ENCODE measurements at places on chromosomes 7 and 10. TPM values are rescaled to one million over a fixed set of nuclear protein-coding genes. Genes with fewer than 3 reads are reported as not detected.

- H3K27me3 ChIP-seq, result no peaks in the 10 kb centered on the region
- H3K4me3 ChIP-seq, result no peak overlapping the region
- H3K36me3 ChIP-seq, result no peaks in the 10 kb centered on the region
- no peaks in the 10 kb centered on the region for H3K4me1 ChIP-seq
- H3K27ac ChIP-seq, result no peak overlapping the region
- no peak for DNase-seq
Observed at GRCh38 chr7:34652809-34653208, 5.2 kb upstream of the NPSR1 start.

DNA sequence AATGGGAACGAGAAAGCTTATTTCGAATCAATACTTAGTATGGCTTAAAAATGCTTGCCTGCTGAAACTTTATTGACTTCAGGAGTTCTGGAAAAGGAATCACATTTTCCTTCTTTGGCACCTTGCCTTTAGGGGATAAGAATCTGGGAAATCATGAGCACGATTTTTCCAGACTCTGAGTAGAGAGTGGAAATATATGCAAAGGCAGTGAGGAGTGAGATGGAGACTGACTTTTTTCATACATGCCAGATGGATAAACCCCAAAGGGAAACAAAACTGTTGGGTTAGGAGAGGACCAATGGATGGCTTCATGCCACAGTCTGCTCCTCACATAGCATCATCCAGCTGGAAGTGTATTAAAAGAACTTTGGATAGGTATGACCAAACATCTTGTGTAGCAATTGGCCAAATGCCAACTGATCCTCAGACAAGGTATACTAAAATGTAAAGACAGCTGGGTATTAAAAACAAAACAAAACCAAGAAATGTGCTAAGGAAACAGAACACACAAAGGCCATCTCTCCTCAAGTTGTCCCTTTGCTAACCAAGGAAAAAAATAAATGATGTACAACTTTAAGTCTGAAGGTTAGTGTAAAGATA lies 1.7 kb downstream of the COL28A1 start:
- no peaks in the 10 kb centered on the region for H3K36me3 ChIP-seq
- no peak for DNase-seq
- peaks cover 6% of the 10 kb centered on the region for H3K27me3 ChIP-seq
- H3K27ac ChIP-seq, result no peak overlapping the region
- no peaks in the 10 kb centered on the region for H3K4me1 ChIP-seq

- H3K4me1 ChIP-seq, result peaks cover 4% of the 10 kb centered on the region
Observed at GRCh38 chr7:80923211-80923612, 4.4 kb upstream of the SEMA3C start.

- H3K4me1 ChIP-seq, result peaks cover 20% of the 10 kb centered on the region
- no peaks in the 10 kb centered on the region for H3K27me3 ChIP-seq
- no peak overlapping the region for H3K27ac ChIP-seq
Observed at GRCh38 chr10:31140716-31141115, 109.1 kb upstream of the ZNF438 start.

- no peaks in the 10 kb centered on the region for H3K4me1 ChIP-seq
- no peaks in the 10 kb centered on the region for H3K36me3 ChIP-seq
- no peak overlapping the region for H3K4me3 ChIP-seq
- H3K27ac ChIP-seq, result no peak overlapping the region
Observed at GRCh38 chr7:138247568-138248333, 171.5 kb downstream of the AKR1D1 start.

DNA sequence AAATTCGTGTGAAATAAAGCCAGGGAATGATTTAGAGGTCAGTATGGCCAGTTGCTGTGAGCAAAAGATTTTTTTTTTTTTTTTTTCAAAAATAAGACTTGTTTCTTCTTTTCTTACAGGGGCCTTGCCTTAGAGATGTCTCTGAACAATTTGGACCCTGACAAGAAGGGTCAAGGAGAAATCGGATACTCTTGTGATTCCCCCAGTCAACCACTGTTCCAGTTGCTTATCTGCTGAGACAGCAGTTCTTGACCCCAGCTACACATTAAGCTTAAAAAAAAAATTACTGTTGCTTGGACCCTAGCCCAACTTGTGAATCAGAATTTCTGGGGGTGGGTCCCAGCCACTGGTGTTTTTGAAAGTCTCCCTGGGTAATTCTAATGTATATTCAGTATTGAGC lies 12.0 kb upstream of the FMC1 start:
- no peaks in the 10 kb centered on the region for H3K27me3 ChIP-seq
- no peak for DNase-seq
- H3K4me3 ChIP-seq, result no peak overlapping the region
- H3K4me1 ChIP-seq, result peaks cover 13% of the 10 kb centered on the region
- H3K27ac ChIP-seq, result no peak overlapping the region

- no peak for DNase-seq
- H3K27ac ChIP-seq, result no peak overlapping the region
- no peak overlapping the region for H3K4me3 ChIP-seq
- H3K4me1 ChIP-seq, result no peaks in the 10 kb centered on the region
- no peaks in the 10 kb centered on the region for H3K27me3 ChIP-seq
Observed at GRCh38 chr10:5071411-5072198, 22.6 kb upstream of the AKR1C3 start.

GRCh38 chr10:114515298-114515914 lies 111.1 kb upstream of the AFAP1L2 start:
- no peaks in the 10 kb centered on the region for H3K27me3 ChIP-seq
- peaks cover 94% of the 10 kb centered on the region for H3K4me1 ChIP-seq
- peaks cover 35% of the 10 kb centered on the region for H3K36me3 ChIP-seq

AOAH gene
- total RNA-seq, result 17.1 TPM

- no peak for DNase-seq
- no peak overlapping the region for H3K4me3 ChIP-seq
- H3K36me3 ChIP-seq, result peaks cover 10% of the 10 kb centered on the region
- H3K27me3 ChIP-seq, result no peaks in the 10 kb centered on the region
Observed at GRCh38 chr10:132624847-132625471, 87.4 kb downstream of the INPP5A start.

C7orf57 gene
- total RNA-seq, result 0.74 TPM

GRCh38 chr7:94030634-94031033 lies 26.5 kb upstream of the BET1 start:
- H3K4me1 ChIP-seq, result no peaks in the 10 kb centered on the region
- H3K36me3 ChIP-seq, result no peaks in the 10 kb centered on the region
- no peak for DNase-seq
- no peak overlapping the region for H3K4me3 ChIP-seq

DNA sequence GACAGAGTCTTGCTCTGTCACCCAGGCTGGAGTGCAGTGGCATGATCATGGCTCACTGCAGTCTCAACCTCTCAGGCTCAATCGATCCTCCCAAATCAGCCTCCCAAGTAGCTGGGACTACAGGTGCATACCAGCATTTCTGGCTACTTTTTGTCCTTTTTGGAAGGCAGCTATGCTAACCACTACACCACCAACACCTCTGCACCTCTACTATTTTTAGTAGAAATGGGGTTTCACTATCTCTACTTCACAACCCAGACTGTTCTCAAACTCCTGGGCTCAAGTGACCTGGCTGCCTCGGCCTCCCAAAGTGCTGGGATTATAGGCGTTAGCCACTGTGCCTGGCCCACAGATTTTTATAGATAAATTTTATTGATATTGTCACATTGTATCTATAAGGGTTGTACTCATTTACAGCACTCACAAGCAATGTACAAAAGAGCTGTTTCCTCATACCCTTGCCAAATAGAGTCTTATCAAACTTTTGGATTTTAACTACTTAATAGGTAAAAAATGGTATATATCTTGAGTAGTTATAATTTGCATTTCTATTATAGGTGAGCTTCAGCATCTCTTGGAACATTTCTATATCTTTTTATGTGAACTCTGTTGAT lies 23.7 kb downstream of the PRR15 start:
- H3K4me1 ChIP-seq, result peaks cover 4% of the 10 kb centered on the region
- no peak overlapping the region for H3K4me3 ChIP-seq
- H3K27me3 ChIP-seq, result no peaks in the 10 kb centered on the region
- no peak for DNase-seq

COL17A1 gene
- not detected for total RNA-seq

ATG9B gene
- total RNA-seq, result 14.0 TPM

COL28A1 gene
- not detected for total RNA-seq

DNA sequence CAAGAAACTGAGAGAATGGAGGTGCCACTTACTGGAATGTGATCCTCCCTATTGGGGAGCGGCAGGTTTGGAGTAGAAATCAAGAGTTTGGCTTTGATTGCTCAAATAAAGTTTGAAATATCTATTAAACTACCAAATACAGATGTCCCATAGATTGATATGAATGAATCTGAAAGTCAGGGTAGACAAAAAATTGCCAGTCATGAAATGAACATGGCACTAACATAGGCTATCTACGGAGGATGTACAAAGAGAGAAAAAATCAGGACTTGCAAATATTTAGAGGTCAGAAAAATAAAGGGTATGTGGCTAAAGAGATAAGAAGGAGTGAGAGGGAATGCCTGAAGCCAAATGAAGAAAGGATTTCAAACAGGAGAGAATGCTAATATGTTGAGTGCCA lies 119.9 kb downstream of the PCDH15 start:
- H3K27me3 ChIP-seq, result no peaks in the 10 kb centered on the region
- no peak overlapping the region for H3K27ac ChIP-seq

PNLIPRP3 gene
- total RNA-seq, result not detected

DNA sequence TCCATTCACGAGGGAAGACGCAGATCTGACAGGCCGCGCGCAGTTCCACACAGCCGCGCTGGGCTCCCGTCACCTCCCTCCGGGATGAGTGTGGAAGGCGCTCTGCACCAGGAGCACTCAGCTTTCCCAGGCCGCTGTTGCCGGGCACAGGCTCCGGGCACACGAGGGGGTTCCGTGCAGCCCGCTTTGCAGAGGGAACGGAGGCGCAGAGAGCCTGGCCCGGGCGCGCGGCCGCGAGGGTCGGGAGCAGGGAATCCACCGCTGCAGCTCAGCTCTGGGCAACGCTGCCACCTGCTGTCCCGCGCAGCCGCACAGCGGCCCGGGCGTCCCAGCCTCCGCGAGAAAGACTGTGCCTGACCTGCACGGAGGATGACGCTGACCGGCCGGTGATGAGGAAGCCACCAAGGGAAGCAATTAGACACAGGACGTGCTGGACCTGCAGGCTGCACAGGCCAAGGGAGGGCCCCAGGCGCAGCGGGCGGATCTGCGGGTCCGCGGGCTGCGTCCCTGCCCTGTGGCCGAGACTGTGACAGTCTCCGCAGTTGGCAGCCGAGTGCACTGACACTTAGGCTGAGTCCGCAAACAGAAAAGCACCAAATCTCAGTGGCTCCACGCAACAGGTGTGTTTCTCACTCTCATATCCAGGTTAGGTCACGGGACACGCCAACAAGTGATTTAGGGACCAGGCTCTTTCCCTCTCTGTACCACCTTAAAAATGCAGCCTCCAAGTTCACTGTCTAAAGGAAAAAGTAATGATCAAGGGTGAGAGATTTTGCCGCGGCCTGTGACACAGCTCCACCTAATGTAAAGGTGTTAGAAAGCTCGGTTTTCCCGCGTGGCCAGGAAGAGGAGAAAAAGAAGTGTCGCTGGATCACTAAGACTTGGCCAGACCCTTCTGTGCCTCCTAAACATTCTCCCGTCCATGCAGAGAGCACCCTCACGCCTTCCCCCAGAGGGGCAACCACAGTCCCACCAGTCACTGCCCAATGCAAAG lies 94.5 kb downstream of the SEC61G start:
- H3K27ac ChIP-seq, result no peak overlapping the region
- H3K27me3 ChIP-seq, result peaks cover 28% of the 10 kb centered on the region
- DNase-seq, result peak; percentile 26
- H3K4me1 ChIP-seq, result peaks cover 7% of the 10 kb centered on the region
- H3K4me3 ChIP-seq, result peak overlapping the region; percentile 24

TRPV5 gene
- total RNA-seq, result not detected

DNA sequence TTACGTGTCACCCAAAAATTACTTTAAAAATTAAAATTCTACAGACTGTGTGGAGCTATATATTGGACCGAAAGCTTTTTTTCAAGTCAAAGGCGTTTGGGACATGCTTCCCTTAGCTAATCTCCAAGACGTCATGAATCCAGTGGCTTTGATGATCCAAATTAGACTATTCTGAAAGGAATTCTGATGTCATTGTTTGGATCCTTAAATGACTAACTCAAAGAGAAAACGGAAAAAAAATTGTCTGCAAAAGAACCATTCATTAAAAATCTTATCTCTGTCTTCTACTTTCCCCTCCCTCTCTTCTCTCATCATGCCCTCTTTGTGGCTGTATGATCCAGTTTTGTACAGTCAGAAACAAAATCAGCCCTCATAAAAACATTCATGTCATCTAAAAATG lies 161.8 kb downstream of the ETV1 start:
- no peaks in the 10 kb centered on the region for H3K27me3 ChIP-seq
- H3K27ac ChIP-seq, result no peak overlapping the region
- H3K4me1 ChIP-seq, result peaks cover 4% of the 10 kb centered on the region
- no peaks in the 10 kb centered on the region for H3K36me3 ChIP-seq
- H3K4me3 ChIP-seq, result no peak overlapping the region
- no peak for DNase-seq

CUTC gene
- total RNA-seq, result 38.1 TPM

DNA sequence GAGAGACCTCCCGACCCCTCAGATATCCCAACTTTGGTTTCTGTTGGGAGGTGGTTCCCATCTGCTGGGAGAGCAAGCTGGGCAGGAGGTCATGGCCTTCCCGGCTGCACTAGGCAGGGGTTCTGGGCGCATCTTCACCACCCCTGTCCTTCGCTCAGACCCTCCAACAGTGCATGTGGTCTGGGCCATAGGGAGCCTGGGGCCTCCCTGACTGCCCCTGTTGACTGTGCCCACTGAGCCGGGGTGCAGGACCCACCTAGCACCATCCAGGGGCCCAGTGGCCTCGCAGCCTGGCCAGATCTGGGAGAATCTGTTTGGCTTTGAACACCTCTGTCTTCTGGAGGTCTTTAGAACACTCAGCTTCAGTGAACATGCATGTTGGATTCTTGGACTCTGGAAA lies 18.7 kb upstream of the INMT start:
- no peaks in the 10 kb centered on the region for H3K27me3 ChIP-seq
- no peaks in the 10 kb centered on the region for H3K36me3 ChIP-seq
- H3K4me3 ChIP-seq, result no peak overlapping the region
- no peak overlapping the region for H3K27ac ChIP-seq
- no peak for DNase-seq

DNA sequence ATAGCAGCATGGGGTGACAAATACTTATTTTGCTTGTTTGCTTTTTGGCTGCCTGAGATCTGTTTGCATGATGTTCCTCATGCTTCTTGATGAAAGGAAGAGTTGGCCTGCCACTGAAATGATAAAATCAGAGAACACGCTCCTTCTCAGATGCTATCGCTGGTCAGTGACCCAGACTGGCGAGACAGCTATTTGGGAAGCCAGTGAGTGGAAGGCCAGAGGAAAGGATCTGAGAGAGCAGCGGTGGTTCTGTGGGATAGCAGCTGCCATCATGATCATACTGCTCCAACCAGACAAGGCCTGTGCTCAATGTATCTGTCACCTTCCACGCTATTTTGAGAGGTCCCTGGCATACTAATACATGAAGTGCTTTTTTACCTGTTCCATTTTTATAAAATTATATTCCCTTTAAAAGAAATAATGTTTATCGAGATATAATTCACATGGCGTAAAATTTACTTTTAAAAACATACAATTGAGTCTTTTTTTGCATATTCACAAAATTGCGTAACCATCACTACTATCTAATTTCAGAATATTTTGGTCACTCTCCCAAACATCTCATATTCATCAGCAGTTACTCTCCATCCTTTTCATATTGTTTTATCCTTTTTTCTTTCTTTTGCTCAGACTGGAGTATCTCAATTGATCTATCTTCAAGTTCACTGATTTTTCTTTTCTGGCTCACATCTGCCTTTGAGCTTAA lies 695.1 kb downstream of the TNS3 start:
- no peak overlapping the region for H3K4me3 ChIP-seq
- H3K27me3 ChIP-seq, result no peaks in the 10 kb centered on the region
- H3K27ac ChIP-seq, result no peak overlapping the region
- no peaks in the 10 kb centered on the region for H3K36me3 ChIP-seq

Data from activated CD8-positive, alpha-beta T cell treated with anti-CD3 and anti-CD28 coated beads for 36 hours (primary cell).